ENCODE measurements at places on chromosomes 1 and 21.

GRCh38 chr1:200353232-200353631 lies 56.6 kb downstream of the ZNF281 start:
- no peak for DNase-seq

GRCh38 chr1:246335151-246335550 lies 171.9 kb downstream of the SMYD3 start:
- no peak for DNase-seq

DNA sequence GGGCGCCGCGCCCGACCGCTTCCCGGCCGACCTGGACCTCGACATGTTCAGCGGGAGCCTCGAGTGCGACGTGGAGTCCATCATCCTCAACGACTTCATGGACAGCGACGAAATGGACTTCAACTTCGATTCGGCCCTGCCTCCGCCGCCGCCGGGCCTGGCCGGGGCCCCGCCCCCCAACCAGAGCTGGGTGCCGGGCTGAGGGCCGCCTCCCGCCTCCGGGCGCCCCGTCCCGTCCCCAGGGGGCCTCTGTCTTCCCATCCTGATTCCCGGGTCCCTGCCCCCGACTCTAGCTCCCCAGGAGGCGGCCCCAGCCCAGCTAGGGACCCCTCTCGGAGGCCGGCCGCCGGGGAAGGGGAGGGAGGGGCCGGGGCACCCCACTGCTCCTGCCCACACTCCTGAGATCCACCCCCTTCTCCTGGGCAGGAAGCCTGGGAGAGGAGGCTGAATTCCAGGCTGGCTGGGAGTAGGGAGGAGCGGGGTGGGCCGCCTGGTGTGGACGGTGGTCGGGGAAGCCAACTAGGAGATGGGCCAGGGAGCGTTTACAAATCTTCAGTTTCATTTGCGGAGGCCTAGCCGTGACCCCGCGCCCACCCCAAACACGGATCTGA lies 21.4 kb downstream of the FOXO6 start:
- DNase-seq, result no peak

- no peak for DNase-seq
Measured at GRCh38 chr1:68344208-68344607, 105.5 kb downstream of the RPE65 start.

GRCh38 chr1:66684353-66684752 lies 67.9 kb upstream of the DYNLT5 start:
- DNase-seq, result no peak

All from lower leg skin (tissue), 4 donors.